ENCODE measurements at places on chromosomes 1 and 21.

DNA sequence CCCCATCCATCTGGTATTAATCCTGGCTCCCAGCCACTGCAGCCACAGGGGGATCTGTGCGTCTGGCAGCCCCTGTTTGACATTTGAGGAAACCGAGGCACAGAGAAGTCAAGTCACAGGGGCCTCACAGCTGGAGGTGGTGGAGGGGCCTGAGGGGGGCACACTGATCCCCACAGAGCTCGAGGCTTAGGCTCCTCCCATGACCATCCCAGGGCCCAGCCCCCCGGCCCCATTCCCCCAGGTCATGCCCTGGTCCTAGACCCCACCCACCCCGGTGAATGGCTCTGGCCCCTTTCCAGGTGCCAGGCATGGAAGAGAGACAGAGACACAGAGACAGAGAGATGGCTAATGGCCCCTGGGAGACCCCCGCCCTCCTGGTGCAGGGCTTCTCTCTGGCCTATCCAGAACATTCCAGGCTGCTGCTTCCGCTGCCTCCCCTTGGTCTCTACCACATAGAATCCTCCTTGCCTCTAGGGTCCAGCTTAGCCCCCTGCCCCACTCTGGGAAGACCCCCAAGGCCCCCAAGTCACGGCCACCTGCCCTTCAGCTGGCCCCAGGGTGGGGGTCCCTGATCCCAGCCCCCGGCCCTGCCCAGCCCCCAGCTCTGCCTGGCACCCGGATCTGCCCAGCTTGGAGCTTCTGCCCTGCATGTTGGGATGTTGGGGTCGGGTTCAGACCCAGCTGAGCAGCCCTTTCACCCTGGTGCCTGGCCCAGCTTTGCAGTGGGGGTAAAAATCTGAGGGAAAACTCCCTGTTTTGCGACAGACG, 29.2 kb upstream of the LRRC3 start:
- no peak for DNase-seq

DNA sequence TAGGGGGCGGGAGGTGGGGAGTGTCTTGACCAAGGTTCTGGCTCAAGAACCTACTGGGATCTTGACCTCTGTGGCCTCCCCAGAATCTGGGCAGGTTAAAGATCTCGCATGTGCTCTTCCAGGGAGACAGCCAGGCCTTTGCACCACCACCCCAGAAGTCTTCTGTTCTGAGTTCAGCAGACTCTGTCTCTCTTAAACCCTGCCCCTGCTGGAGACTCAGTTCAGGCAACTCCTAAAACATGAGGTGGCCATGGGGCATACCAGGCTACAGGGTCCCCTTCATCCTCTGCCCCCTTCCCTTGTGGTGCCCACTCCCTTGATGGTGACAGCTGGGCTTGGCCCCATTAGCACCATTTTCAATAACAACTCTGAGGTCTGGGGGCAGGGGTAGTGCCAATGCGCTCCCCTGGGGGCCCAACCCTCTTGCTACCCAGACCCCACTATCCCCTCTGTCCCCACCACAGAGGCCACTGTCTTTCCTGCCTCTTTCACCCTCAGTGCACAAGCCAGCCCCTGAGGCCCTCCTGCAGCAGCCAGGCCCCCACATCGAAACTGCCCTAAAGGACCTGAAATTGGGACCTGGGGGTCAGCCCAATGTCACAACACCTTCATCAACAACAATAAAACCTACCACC, 132.7 kb upstream of the RUNX3 start:
- DNase-seq = no peak

DNA sequence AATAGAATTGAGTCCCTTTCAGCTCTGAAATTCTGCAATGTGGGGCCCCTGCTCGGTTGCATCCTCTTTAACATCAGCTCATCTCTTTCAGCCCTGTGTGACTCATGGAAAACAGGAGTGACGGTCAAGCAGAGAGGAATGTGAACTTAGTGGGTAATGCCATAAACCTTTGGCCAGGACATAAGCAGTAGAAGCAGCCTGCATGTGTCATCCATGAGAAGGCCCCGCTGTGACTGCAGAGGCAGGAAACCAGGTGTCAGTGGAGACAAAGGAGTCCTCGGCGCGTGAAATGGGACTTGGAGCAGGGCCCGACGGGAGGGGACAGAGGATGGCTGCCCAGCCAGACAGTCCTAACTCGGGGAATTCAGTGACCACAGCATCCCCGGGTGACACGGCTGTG, 21.1 kb upstream of the EPHB2 start:
- peak; percentile 29 for DNase-seq

DNA sequence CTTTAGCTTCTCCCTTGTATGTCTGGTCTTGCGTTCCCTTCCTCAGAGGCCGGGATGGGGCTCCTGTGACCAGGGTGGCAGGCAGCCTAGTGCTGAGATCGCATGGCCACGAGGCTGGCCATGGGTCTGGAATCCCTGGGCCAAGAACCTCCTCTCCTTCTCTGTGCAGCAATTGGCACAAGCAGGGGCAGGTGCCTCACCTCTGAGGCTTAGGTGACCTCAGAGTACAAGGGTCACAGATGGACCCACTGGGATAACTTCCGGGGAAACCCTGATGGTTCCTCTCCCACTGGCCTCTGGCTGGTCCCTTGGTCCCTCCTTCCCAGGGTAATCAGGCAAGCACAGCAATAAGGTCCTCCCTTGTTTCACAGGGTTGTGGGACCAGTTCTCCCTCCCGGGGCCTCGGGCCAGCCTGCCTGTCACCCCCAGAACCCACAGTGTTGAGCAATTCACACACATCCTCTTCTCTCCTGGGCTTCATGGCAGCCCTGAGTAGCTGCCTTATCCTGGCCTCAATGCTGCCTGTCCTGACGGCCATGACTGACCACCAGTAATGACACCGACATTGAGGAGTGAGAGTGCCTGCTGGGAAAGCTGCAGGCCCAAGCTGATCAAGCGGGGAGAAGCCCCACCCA, 38.6 kb downstream of the BMP8A start:
- DNase-seq = no peak

DNA sequence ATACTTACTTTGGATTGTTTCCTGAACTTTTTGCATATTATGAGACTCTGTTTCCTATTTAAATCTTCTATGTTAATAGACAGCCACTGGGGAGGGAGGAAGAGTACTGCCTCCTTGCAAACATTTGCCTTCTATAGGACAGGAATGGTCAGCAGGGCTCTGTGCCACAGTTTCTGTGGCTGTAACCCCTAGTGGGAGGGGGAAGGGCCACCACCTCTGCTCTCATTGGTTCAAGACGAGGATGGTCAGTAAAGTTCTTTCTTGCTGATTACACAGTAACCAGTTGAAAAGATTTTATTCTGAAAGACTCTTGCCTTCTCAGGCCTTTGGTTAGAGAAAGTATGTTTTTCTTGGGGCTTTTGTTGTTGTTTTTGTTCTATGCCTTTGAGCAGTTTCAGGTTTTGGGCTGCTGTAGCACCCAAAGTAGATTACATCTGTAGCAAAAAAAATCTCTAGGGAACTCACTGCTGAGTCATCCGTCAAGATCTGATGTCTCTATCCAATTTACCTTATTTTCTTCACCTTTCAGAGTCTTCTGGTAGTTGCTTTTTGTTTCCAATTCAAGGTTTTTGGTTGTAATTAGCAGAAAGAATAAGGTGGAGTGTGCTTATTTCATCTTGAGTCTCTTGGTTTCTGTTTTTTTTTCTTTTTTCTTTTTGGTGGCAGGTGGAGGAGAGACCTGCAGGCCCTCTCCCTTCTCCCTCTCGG, 23.1 kb downstream of the SLC35A3 start:
- no peak for DNase-seq
